NT2/D1 (cell line): ENCODE measurements at places on chromosomes 2 and 18.

DNA sequence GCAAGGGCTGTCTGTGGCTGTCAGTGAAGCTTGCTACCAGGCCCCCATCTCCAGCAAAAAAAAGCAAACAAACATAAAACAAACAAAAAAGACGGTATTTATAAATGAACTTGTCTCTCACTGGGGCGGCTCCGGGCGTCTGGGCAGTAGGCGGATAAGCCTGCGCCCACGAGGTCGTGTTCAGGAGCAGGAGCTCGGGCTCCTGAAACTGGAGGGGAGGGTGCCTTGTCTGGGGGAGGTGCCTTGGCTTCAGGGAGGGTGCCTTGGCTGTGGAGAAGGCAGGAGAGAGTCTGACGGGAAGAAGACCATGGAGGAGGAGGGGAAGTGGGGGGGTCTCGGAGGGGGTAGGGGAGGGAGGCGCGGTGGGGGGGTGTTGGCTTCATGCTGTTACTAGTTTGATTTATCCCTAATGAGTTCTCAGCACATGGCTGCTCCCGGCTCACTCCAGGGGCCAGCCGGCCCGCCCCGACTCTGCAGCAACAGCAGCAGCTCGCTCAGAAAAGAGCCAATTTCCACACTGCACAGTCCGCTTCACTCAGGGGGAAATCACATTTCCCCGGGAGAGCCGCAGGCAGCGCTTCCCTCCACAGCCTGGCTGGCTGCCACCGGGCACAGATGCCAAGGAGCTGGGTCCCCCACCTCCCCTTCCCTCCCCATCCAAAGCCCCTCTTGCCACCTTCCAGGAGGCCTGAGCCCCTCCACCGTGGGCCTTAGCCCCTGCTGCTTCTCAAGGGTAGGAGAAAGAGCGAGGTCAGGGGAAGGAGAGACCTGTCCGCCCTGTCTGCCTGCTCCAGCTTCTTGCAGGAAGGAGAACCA is 38.7 kb downstream of the PSD4 start:
- no peak for DNase-seq

DNA sequence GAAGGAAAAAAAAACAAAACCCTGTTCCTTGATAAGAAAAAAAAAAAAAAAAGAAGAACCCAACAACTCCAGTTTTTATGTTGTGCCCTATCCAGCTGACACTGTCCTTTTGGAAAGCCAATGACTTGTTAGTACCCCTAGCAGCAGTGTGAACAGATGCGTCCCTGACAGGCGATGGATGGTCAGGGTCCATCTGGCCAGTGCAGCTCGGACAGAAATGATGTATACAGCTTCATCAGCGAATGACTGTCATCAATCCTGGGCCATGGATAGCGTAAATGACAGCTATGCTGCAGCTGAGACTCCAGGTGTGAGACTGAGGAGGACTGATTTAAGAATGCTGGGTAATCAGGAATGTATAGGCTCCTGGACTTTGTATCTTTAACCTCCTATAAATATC is 318.8 kb upstream of the FIGN start:
- no peak for DNase-seq

- no peak for DNase-seq
Measured at GRCh38 chr18:57898506-57899124, 95.5 kb upstream of the ATP8B1 start.

GRCh38 chr2:155930312-155930711 is 402.2 kb downstream of the NR4A2 start:
- no peak for DNase-seq

- DNase-seq, result no peak
Measured at GRCh38 chr2:144117086-144117485, 402.8 kb downstream of the ZEB2 start.

DNA sequence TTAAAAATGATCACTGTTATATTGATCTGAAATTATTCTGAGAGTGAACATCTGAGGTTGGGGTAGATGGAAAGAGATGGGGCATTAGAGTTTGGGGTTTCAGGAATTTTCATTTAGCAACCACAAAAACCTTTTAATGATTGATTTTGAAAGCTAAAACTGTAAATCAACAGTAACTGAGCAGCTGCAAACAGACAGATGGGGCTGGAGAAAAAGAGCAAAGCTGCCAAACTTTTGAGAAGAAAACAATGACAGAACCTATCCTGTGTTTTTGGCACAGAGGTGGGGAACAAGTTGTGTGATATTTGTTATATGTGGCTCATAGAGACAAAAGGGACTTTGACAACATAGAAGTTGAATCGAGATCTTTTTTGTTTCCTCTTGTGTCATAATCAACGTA is 415.8 kb upstream of the DSEL start:
- no peak for DNase-seq

DNA sequence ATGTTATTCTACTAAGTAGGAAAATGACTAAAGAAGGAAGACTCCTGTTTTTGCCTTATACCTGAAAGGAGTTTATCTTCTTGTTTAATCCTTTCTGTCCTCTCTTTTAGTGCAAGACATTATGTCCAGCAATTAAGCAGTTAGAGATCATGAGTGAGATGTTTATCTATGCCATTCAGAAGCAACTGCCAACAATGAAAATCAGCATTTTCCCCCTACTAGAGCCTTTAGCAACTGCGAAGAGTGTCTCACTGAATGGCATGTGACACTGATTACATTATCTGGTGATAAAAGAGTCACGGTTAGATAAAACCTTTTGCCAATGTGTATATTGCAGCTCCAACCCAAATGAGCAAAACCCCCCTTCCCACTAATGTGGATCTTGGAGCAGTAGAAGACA is 357.7 kb upstream of the SYT4 start:
- no peak for DNase-seq

DNA sequence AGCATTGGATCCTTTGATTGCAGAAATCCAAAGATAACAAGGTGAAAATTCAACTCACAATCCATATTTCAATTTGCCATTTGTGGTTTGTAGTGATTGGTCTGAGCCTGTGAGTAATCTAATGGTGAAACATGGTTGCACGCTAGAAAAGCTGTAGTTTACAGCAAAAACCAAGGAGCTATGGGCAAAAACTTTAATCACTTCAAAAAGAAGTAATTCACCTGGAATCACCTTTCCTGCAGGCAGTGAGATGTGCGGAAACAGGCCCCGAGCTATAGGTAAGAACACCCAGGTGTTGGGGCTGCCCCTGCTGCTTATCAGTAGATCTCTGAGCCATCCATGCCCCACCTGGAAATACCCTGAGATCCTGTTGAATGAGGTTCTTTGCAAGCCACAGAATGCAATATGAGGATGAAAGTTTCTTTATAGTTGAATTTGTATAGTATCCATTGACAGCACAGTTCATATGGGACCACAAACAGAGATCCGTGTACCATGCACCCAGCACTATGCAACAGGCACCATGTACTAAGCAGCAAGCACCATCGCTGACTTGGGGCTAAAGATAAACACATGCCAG is 208.2 kb downstream of the SPP2 start:
- no peak for DNase-seq
